ENCODE measurements at places on chromosomes 6 and 20. TPM values are rescaled to one million over a fixed set of nuclear protein-coding genes. Genes with fewer than 3 reads are reported as not detected.

Gene SLC2A10
- 0.84 TPM for polyA plus RNA-seq

Gene OPN5
- 0.09 TPM for polyA plus RNA-seq

Gene MMP24
- polyA plus RNA-seq = 0.04 TPM

Gene SCUBE3
- polyA plus RNA-seq = 0.01 TPM

Gene EBF4
- polyA plus RNA-seq = 0.52 TPM

Gene VWA7
- polyA plus RNA-seq = 0.76 TPM

Gene MBOAT1
- polyA plus RNA-seq = 0.46 TPM

Gene NMBR
- polyA plus RNA-seq = not detected

Gene C6orf58
- polyA plus RNA-seq = not detected

Gene SLC12A5
- polyA plus RNA-seq = not detected

Gene MATN4
- not detected for polyA plus RNA-seq

Gene C6orf163
- 0.22 TPM for polyA plus RNA-seq

Gene RNF182
- polyA plus RNA-seq = 0.05 TPM

Gene RWDD2A
- 2.0 TPM for polyA plus RNA-seq

Gene DYNLT1
- 150 TPM for polyA plus RNA-seq

Gene DBNDD2
- polyA plus RNA-seq = 162 TPM

Gene CST9L
- polyA plus RNA-seq = not detected

Gene TRIM40
- polyA plus RNA-seq = not detected

Gene PPP1R16B
- polyA plus RNA-seq = 1.6 TPM

Gene CD93
- 15.5 TPM for polyA plus RNA-seq

Gene SLPI
- 17.5 TPM for polyA plus RNA-seq

Gene PDRG1
- polyA plus RNA-seq = 12.9 TPM

Gene ABHD16B
- 0.34 TPM for polyA plus RNA-seq

Gene TBCC
- 29.8 TPM for polyA plus RNA-seq

Gene F13A1
- 6.8 TPM for polyA plus RNA-seq

Gene MUC21
- 0.07 TPM for polyA plus RNA-seq

Gene GPR63
- polyA plus RNA-seq = 0.03 TPM

Gene HLA-DQB1
- polyA plus RNA-seq = 10.8 TPM

Gene TTK
- polyA plus RNA-seq = 0.22 TPM

Gene CCM2L
- 4.0 TPM for polyA plus RNA-seq

Gene SCAND1
- 82.8 TPM for polyA plus RNA-seq

Gene MYL9
- 33.7 TPM for polyA plus RNA-seq

Gene INSM1
- polyA plus RNA-seq = not detected

Gene DUSP22
- 49.7 TPM for polyA plus RNA-seq

Gene FAM229B
- polyA plus RNA-seq = 7.6 TPM

Gene CGA
- polyA plus RNA-seq = 0.03 TPM

Gene PXT1
- polyA plus RNA-seq = 0.12 TPM

All from psoas muscle (tissue), 8 donors.